ENCODE measurements at places on chromosomes 6 and 20.

GRCh38 chr6:9948678-9949077 is 466.2 kb downstream of the TFAP2A start:
- no peak for DNase-seq

GRCh38 chr6:105364243-105364642 is 38.6 kb downstream of the PREP start:
- DNase-seq = no peak

GRCh38 chr20:13102694-13103093 is 93.9 kb downstream of the SPTLC3 start:
- DNase-seq = no peak

DNA sequence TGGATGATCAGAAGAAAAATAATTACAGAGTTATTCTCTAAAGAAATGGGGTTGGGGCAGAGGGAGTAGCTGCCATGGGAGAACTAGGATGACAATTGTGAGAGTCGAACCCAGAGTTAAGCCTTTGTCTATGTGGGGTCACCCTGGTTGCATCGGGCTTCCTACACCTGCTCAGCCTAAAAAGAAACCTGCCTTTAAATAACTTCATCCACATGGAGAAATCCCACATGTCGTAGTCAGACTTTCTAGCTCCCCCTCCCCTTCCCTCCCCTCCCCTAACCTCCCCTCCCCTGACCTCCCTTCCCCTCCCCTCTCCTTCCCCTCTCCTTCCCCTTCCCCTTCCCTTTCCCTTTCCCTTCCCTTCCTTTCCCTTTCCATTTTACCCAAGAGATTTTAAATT is 14.7 kb downstream of the VIP start:
- no peak for DNase-seq

- DNase-seq = no peak
Measured at GRCh38 chr20:63687419-63688178, 8.9 kb upstream of the TNFRSF6B start.

DNA sequence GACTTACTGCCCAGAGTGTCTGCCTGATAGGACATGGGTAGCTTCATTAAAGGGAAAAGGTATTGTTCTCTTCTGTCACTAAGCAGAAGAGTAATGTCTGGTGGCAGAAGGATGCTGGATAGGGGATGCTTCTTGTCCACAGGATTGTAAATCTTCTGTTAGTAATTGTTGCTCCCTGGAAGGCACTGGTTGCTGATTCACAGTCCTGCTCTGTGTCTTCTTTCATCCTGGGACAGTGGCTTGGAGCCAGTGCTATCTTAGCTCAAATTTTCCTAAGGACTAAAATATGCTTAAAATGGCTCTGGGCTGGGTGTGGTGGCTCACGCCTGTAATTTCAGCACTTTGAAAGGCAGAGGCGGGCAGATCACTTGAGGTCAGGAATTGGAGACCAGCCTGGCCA is 48.0 kb downstream of the SYTL3 start:
- DNase-seq = no peak

- no peak for DNase-seq
Measured at GRCh38 chr6:63371104-63371715, 51.4 kb upstream of the LGSN start.

- DNase-seq = peak; percentile 88
Measured at GRCh38 chr20:43751167-43752050, 24.6 kb upstream of the GTSF1L start.

- DNase-seq = no peak
Measured at GRCh38 chr6:152127432-152128165, 320.1 kb downstream of the ESR1 start.

DNA sequence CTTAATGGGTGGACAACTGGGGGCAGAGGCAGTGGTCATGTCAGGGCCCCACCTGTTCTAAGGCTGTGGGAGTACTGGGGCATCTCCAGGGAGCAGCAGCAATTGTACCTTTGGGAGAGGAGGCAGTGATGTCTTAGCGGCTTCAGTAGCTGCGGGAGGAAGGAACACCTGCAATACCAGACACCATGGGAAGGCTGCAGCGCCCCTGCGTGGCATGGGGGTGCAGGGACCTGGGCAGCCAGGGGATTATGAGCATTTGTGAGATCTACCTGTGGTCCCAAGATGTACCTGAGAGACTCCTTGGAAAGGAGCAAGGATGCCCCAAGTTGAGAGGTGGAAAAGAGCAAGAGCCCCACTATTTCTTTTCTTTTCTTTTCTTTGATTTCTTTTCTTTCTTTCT is 112.1 kb upstream of the GPR6 start:
- DNase-seq = no peak

DNA sequence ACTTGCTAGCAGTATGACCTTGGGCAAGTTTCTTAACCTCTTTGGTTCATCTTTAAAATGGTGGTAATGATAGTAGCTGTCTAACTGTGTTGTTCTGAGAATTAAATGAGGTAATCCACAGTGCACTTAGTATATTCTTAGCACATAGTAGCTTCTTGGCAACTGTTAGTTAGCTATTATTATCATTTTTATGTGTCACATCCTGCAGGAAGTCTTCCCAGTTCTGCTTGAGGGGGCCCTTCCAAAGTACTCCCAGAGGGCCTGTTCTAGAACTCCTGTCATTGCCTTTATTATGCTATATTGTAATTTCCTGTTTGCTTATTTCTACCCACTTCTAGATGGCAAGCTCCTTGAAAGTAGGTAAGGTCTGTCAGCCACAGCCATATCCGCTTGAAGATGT is 30.6 kb downstream of the ANKS1A start:
- no peak for DNase-seq

DNA sequence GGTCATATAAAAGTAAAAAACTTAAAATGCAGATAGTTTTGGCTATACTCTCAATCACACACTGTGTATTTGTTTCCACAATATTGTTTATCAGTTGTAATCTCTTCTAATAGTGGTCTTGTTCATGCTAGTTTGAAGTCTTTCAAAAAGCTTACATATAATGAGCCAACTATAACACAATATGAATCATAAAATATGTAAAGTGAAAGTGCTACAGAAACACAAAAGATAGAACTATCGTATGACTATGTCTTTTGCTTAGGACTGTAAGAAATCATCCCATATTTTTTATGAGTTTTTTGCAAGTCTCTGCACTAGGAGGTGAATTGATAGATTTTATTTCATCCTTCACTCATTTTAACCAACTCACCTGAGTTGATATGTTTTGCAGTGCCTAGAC is 136.0 kb downstream of the MMUT start:
- no peak for DNase-seq

DNA sequence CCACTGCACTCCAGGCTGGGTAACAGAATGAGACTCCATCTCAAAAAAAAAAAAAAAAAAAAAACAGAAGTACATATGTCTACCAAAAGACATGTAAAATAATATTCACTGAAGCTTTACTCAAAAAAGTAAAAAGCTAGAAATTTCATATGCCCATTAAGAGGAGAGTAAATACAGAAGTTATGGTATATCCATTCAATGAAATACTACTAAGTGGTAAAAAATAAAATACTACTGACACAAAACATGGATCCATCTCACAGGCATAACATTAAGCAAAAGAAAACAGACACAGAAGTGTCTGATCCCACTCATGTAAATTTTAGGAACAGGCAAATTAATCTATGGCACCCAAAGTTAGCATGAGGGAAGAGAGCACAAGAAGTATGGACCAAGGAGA is 52.6 kb downstream of the TASP1 start:
- DNase-seq = no peak

- no peak for DNase-seq
Measured at GRCh38 chr20:39861381-39861780, 827.7 kb downstream of the MAFB start.

GRCh38 chr6:160132297-160132637 is 10.7 kb downstream of the SLC22A1 start:
- no peak for DNase-seq

- DNase-seq = peak; percentile 26
Measured at GRCh38 chr6:38973178-38974057, 75.2 kb upstream of the GLP1R start.

- DNase-seq = no peak
Measured at GRCh38 chr6:128150376-128150775, 249.5 kb upstream of the THEMIS start.

DNA sequence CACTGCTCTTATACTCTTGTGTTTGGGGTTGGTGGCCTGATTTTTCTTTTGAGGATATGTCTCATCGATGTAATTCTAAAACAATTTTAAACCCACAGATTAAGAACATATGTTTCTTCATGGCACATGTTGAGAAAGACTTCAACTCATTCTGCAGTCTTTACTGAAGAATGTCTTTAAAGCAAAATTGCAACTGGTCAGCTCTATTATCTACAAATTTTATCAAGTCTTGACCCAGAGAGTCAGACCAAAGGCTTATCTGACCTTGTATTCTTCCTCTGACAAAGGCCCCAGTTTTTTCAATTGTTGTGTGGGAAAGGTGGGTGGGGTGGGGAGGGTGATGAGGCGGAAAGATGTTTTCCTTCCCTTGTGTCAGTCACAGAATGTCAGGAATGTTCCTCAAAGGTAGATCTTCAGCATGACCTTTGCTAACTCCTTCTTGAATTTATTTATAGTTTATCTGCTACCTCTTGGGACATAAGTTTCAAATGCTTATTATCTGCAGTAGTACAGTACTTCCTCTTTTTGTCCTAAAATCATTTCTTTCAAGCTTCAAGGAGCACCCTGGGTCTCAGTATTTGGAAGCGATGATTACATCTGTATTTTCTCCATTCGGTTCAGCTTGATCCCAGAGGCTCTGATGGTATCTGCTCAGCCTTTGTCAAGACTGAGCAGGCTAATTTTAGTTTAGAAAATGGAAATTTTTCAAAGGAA is 63.2 kb upstream of the TIAM2 start:
- DNase-seq = no peak

DNA sequence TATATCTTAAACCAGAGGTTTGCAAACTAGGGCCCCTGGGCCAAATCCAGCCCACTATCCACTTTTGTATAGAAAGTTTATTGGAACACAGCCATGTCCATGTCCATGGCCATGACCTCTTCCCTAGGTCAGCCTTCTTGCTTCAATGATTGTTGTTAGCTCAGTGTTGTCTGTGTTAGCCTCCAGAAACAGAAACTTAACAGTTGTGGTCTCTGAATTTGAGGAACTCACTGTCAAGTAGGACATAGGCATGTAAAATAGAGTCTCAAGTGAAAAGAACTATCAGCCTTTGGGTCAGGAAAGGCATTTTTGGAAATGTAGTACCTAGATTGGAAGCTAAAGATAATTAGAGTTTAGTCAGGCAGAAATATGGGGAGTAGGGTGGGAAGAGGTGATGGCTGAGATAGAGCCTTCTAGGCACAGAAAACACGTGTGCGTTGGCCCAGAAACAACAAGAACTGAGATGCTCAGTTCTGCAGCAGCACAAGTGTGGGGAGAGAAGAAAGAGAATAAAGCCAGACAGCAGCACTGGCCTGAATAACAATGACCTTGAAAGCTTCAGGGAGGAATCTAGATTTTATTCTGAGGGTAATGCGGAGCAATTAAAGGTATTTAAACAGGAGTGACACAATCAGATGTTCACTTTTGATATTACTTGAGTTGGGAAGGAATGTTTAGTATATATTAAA is 87.0 kb upstream of the OLIG3 start:
- DNase-seq = no peak

GRCh38 chr6:142953373-142954273 is 8.6 kb upstream of the HIVEP2 start:
- DNase-seq = no peak

DNA sequence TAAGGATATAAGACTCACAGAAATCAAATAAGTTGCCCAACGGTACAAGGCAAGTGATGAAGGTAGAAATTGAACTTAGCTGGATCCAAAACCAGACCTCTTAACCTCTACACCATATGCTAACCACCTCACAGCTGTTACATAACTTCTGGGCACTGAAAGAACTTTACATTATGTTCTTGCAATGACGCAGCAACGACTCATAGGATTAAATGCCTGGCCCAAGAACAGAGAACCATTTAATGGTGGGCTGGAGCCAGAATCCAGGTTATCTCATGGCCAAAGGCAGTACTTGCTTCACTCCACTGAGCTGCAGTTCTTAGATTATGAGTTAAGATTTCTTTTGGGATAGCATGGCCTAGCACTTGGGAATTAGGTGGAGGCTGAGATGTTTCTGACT is 4.4 kb downstream of the TRMT6 start:
- no peak for DNase-seq

DNA sequence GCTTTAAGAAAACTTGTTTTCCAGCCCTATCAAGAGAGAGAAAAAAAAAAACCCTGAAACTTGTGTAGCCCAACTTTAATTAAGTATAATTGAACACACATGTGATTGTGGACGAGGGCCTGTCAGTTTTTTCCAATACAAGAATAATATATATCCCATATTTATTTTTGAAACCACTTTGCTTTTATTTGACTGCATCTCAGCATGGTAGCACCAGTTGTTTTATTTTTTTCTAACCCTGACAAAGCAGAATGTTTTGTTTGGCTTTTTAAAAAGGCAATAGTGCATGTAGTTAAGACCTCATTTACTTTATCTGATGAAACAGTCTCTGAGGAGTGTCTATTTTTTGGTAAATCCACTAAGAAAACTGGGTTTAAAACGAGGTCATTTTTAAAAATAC is 257.7 kb downstream of the CDKAL1 start:
- DNase-seq = no peak

DNA sequence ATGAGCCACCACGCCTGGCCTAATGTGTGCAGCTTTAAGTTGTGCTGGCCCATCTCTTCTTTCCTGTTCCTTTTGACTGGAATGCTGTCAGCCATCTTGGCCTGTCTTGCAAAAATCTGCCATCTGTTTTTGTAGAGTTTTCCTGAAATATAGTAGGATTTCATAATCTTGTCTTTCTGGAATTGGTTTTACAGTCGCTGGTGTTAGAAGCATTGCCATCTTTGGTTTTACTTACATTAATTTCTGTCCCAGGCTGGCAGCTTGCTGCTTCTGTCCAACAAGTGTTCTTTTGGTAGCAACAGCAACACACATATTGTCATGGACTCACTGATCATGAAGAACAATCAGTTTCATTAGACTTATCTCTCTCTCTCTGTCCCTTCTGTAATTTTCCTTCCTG is 29.1 kb upstream of the TULP1 start:
- DNase-seq = no peak

DNA sequence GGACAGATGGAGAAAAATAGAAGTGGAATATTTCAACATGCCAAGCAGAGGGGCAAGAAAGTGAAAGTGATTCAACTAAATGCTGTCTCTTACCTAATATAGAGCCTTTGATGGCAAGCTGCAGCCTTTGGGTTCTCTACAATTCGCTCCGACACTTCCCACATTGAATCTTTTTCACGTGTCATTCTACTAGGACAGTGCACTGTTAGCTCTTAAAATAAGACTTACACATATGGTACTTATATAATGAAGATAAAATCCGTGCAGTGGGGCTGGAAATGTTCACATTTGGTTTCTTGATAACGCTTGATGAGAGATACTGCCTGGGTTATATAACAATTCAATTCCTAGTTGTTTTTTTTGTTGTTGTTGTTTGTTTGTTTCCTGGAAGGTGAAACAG is 502.4 kb downstream of the LMBRD1 start:
- no peak for DNase-seq

GRCh38 chr20:21380711-21381110 is 16.6 kb downstream of the NKX2-4 start:
- no peak for DNase-seq

DNA sequence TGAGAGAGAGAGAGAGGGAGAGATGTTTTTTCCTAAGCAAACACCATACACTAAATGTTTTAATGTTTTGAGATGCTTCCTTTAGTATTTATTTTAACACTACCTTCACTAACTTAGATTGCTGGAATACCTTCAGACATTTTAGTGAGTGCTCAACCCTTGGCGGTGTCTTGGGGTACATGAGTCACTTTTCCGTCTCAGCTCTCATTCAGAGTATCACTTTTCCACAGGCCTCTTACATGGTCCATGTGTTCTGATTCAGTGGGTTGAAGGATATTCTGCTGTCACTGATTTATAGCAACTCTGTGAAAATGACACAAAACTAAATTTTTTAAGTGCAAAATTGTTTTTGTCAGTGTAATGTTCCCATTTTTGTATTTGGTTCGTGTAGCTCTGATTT is 217.9 kb downstream of the CLVS2 start:
- DNase-seq = no peak

All from HTR-8/SVneo (cell line).